CD8-positive, alpha-beta memory T cell (primary cell): ENCODE measurements at places on chromosomes 1 and 21.

GRCh38 chr1:180722586-180722985, 90.8 kb downstream of the XPR1 start:
- no peak for DNase-seq
- no peak overlapping the region for H3K4me3 ChIP-seq
- no peaks in the 10 kb centered on the region for H3K4me1 ChIP-seq
- no peak overlapping the region for H3K27ac ChIP-seq
- H3K27me3 ChIP-seq = no peaks in the 10 kb centered on the region

DNA sequence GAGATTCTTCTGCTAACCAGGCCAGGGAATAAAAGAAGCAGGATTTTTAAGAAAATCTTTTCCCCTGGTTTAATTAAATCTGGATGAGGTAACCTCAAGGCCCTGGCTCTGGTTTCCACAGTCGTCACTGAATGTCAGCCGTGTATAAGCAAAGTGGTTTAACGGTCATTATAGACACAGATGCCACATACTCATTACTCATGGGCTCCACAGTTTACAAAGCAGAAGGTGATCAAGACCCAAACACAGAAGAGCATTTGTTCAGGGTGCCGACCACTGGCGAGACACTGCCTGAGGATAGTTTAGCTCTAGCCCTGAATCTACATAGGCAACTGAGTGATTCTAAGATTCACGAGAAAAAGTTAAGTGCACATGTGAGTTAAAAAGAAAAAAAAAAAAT, 27.8 kb upstream of the RAP1GAP start:
- peaks cover 44% of the 10 kb centered on the region for H3K36me3 ChIP-seq
- no peaks in the 10 kb centered on the region for H3K27me3 ChIP-seq
- no peak overlapping the region for H3K4me3 ChIP-seq
- no peaks in the 10 kb centered on the region for H3K4me1 ChIP-seq
- H3K27ac ChIP-seq = no peak overlapping the region

GRCh38 chr1:241808265-241808664, 39.7 kb upstream of the EXO1 start:
- H3K27ac ChIP-seq = no peak overlapping the region
- H3K4me3 ChIP-seq = no peak overlapping the region

DNA sequence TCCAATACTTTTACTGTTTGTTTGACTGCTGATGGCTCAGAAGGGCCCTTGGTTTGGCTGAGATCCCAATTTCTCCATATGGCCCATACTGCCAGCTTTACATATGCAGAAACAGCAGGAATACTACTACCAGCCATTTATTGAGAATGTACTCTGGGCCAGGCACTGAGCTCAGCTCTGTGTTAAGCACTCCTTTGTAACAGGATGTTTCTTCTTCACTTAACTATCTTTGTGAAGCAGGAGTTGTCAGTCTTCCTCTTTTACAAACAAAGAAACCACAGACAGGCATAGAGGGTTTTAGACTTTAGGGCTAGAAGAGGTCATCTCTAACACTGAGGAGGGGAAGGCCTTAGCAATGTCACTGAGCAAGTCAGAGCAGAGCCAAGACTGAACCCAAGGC, 8.3 kb downstream of the HMGCL start:
- H3K27me3 ChIP-seq = no peaks in the 10 kb centered on the region
- no peak for DNase-seq
- H3K36me3 ChIP-seq = peaks cover 32% of the 10 kb centered on the region
- H3K27ac ChIP-seq = no peak overlapping the region

DNA sequence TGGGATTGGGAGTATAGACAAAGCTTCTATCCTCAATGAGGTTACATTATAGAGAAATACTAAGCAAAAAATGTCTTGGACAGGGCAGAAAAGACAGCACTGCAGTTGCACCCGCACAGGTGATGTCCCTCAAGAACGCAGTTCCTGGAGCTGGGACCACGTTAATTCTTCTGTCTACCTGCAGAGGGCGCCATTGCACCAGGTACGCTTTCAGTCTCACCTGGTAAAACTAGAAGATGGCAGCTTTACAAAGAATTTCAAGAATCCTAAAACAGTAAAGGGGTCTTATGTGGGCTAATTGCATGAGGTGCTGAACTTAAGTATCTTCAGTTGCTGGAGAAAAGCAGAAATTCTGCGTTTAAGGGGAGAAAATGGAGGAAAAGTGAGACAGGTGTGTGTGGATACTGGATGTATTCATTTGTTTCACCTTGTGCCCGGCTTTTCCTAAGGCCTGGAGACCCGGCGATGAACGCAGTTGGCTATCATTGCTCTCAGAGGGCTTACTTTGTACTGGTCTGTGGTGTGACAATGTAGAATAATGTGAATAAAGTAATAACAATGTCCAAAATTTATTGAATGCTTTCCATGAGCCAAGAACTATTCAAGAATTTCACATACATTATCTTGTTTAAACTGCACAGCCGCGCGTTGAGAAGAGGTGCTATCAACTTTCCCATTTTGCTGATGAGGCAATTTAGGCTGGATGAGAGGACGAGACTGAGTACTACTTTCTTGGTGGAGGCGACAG, 276.3 kb upstream of the GREM2 start:
- no peak overlapping the region for H3K4me3 ChIP-seq
- no peak for DNase-seq
- no peaks in the 10 kb centered on the region for H3K4me1 ChIP-seq
- no peak overlapping the region for H3K27ac ChIP-seq

DNA sequence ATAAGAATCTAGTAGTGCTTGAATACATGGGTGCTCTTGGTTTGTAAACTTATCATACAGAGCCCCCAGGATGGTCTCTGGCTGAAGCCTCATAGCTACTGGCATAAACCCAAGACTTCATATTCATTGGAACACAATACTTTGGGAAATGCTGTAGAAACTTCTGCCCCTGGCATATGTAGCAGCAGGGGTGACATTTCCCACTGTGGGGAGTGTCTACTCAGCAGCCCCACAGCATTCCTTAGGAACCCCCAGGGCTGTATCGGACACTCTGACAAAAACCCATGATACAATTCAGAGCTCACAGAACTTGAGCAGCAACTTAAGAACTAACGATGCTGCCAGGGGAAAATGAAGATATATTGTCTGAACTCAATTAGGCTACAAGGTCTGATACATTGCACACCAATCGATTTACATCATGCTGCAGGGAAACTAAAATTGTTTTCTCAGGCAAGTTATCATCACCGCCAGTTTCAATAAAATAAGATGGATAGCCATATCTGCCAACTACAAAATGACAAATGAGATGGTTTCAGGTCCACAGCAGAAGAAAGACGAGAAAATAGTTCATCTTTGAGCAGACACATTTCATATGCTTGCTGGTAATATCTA, 181.1 kb upstream of the GREM2 start:
- no peak overlapping the region for H3K27ac ChIP-seq
- no peak for DNase-seq
- H3K4me1 ChIP-seq = no peaks in the 10 kb centered on the region

DNA sequence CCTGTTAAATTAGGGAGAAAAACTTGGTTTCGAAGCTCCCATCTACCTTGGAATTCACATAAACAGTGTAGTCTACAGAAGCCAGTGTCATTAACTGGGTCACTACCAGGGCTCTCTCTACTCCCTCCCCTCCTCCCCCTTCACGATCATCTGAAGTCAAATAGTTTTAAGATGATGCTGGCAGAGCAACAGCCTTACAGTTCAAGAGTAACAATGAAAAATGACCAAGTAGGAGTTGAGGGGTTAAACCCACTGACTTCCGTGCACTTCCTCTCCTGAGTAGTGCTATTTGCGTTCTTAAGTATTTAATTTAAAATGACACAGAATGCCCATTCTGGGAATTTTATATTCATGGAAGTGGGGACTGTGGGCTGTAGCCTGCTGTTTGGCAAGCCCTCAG, 236.9 kb downstream of the SIPA1L2 start:
- no peaks in the 10 kb centered on the region for H3K27me3 ChIP-seq
- no peak overlapping the region for H3K27ac ChIP-seq
- H3K4me3 ChIP-seq = no peak overlapping the region
- no peak for DNase-seq
- no peaks in the 10 kb centered on the region for H3K36me3 ChIP-seq
- H3K4me1 ChIP-seq = no peaks in the 10 kb centered on the region

DNA sequence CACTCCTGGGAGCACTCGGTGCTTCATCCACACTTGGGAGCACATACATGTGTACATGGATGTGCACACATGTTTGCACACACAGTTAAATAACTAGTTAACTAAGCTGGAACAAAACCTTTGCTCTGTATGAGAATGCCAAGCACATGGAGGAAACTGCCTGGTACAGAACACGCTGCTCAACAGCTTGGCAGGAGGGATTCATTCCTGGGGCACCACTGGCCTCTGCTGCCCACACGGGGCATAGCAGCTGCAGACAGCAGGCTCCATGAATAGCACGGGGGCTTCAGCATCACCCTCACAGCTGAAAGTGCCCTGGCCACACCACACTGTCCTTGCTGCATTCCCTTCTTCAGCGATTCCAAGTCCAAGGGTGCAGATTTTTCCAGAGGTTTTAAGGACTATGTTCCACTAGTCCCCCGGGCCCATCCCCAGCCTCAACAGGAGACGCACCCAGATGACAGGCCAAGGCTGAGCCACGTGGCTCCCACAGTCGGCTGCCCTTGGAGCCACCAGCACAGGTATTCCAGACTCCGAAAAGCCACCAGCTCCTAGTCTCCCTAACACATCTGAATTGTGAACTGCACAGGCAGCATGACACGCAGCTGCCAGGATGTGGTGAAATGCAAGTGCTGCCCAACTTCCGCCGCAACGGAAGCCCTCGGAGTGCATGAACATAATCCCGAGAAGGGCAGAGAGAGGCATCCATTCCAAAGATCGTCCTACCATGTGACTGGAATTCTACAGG, 16.9 kb downstream of the NPHP4 start:
- DNase-seq = no peak
- H3K4me3 ChIP-seq = no peak overlapping the region
- peaks cover 4% of the 10 kb centered on the region for H3K4me1 ChIP-seq
- H3K27me3 ChIP-seq = no peaks in the 10 kb centered on the region

DNA sequence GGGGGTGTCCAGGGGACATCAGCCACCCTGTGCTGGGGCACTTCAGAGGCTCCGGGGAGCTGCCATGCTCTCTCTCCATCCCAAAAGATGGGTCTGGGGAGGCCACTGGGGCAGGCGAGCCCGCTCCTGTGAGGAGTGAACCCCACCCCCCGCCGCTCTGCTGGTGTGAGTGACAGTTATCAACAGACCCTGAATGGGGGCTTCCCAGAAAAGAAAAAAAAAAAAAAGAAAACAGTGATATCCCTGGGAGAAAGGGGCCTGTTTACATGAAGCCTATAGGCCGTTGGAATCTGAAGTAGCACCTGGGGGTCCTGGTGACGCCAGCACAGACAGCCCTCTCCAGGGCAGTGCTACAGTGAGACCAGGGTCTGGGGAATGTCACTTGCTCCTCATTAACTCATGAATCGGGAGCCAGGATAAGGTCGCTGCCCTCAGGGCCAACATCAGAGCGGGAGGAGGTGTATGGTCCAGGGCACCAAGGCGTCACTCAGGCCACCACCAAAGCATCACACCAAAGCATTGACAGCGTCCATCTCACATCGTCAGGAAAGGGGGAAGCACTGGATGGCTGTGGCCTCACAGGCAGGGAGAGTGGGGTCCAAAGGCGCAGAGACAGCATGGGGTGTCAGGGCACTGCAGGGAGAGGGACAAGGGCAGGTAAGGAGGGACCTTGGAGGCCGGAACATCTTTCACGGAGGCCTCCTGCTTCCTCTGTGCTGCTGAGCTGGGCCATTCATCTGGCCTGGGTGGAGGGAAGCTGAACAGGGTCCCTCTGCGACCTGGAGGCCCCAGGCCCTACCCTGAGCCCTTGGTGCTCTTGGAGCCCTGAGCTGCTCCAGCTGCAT, 8.4 kb upstream of the NPHP4 start:
- H3K4me3 ChIP-seq = no peak overlapping the region
- peaks cover 1% of the 10 kb centered on the region for H3K4me1 ChIP-seq
- no peaks in the 10 kb centered on the region for H3K36me3 ChIP-seq
- H3K27ac ChIP-seq = no peak overlapping the region
- DNase-seq = no peak

DNA sequence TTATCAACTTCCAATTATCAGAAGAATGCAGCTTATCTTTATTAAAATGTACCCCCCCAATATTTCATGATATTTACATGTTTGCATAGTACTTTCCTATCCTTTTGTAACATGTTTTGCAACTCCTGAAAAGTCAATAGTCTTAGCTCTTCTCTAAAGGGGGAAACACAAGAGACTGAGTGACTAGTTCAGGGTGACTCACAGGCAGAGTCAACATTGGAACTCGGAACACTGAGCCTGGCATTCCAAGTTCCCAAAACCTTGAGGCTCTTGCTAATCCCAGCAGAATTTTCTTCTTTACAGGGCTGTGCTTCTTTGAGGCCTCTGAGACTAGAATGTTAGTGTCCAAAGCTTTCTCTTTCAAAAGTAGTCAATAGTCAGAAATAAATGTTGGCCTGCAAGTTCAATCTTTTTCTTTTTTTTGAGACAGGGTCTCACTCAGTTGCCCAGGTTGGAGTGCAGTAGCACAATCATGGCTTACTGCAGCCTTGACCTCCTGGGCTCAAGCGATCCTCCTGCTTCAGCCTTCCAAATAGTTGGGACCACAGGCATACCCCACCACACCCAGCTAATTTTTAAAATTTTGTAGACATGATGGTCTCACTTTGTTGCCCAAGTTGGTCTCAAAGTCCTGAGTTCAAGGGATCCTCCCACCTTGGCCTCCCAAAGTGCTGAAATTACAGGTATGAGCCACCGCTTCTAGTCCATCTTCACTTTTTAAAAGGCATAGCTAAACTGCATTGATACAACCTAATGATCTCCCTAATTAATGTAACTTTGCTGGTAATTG, 37.5 kb downstream of the ZNF281 start:
- no peaks in the 10 kb centered on the region for H3K4me1 ChIP-seq
- no peaks in the 10 kb centered on the region for H3K27me3 ChIP-seq
- no peak overlapping the region for H3K27ac ChIP-seq
- DNase-seq = no peak

DNA sequence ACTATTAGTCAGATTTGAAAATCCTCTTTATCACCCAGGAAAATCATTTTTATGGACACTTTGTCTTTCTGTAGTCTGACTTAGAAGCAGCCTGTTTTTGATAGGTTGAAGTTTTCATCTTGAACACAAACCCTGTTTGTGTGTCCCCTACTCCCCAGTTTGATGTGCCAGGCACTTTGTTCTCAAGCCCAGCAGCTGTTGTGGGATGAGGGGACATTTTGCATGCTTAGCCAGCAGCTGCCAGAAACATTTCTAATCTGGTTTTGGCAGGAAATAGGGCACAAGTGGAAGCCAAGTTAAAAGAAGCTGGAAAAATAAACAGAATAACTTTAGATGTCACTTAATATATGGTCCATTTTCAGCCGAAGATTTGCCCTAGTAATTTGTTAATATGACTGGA, 29.9 kb downstream of the ACTN2 start:
- H3K36me3 ChIP-seq = no peaks in the 10 kb centered on the region
- DNase-seq = no peak
- no peak overlapping the region for H3K27ac ChIP-seq
- peaks cover 5% of the 10 kb centered on the region for H3K27me3 ChIP-seq

DNA sequence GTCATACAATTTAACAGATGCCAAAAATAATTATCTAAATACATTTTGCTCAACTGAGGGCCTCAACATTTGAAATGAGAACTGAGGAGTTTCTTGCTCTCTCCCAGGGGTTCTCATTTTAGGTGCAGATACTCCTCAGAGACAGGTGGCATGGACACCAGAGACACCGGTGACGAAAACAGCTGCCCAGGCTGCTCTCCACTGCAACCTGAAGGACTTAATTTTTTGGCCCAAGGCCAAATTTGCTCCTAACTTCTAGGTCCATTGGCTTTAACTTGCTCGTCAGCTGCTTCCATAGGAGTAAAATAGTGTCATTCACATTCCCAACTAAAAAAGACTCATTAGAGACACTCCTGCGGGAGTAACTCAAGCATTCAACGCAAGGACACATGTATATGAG, 87.0 kb downstream of the NRIP1 start:
- no peak overlapping the region for H3K27ac ChIP-seq
- H3K36me3 ChIP-seq = no peaks in the 10 kb centered on the region
- no peak for DNase-seq
- no peaks in the 10 kb centered on the region for H3K4me1 ChIP-seq
- no peaks in the 10 kb centered on the region for H3K27me3 ChIP-seq
